ENCODE measurements at places on chromosomes 4 and X. TPM values are rescaled to one million over a fixed set of nuclear protein-coding genes. Genes with fewer than 3 reads are reported as not detected.

The GEMIN8 gene
- 13.9 TPM for total RNA-seq

The CXorf49 gene
- total RNA-seq = not detected

DNA sequence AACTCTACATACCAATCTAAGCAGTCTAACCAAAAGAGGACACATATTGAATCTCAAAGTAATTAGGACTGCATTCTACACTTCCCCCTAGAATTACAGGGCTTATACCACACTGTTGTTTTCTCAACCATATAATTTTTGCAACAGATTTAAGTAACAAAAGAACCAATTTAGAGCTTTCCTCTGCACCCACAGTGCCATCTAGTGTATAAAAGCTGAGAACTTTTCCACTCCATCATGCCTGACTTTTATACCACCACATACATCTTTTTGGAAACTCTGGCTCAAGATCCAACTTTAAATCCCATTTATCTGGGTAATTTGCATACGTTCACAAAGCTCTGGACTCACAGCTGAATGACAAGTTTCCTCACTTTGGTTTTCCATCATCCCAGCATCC is 99.5 kb downstream of the EFHC2 start:
- H3K36me3 ChIP-seq = no peaks in the 10 kb centered on the region
- H3K27ac ChIP-seq = peak overlapping the region; percentile 33
- DNase-seq = no peak
- no peaks in the 10 kb centered on the region for H3K27me3 ChIP-seq

DNA sequence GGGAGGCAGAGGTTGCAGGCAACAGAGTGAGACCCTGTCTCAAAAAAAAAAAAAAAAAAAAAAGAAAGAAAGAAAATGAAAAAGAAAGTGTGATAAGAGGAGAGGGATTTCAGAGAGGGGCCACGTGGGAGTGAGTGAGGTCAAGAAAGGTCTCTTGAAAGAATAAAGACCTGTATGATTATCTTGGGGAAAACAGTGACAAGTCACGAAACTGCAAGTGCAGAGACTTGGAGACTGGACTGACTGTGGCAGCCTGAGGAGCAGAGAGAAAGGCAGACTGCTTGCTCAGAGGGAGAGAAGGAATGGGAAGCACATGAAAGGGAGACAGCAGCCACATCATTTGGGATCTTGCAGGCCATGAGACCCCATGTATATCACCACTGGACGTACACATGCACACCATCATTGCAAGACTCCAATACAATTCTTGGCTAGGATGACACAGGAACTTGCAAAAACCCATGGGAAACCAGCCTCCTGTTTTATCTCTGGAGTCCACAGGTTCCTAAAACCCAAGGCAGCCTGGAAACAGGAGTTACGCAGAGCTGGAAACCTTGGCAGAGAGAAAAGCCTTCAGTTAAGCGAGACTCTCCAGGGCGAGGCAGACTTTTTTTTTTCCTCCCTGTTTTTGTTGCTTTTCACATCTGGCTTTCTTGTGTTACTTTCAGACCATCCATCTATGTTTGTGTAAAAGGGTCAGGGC is 207.0 kb upstream of the TBL1X start:
- H3K36me3 ChIP-seq = no peaks in the 10 kb centered on the region
- no peaks in the 10 kb centered on the region for H3K27me3 ChIP-seq
- H3K4me3 ChIP-seq = no peak overlapping the region
- DNase-seq = no peak
- no peaks in the 10 kb centered on the region for H3K4me1 ChIP-seq
